ENCODE measurements at places on chromosomes 16 and 17.

DNA sequence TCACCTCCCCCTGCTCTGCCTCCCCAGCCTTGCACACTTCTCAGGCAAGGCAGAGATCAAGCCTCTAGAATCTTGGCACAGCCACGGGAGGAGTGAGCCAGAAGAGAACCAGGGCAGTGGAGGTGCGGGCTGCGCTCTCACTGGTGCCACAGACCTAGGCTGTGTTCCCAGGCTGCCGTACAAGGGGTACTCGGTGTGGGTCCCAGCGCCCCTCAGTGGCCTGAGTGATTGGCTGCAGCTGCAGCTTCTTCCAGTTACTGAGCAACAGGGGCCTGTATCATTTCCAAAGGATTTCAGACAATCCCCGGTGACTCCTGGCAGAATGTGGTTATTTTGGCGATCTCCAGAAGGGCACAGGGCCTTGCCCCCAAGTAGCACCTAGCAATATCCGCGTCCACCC lies 1852.1 kb downstream of the TP53TG3F start:
- DNase-seq, result no peak

- DNase-seq, result no peak
Measured at GRCh38 chr16:81709016-81709900, 69.8 kb upstream of the PLCG2 start.

DNA sequence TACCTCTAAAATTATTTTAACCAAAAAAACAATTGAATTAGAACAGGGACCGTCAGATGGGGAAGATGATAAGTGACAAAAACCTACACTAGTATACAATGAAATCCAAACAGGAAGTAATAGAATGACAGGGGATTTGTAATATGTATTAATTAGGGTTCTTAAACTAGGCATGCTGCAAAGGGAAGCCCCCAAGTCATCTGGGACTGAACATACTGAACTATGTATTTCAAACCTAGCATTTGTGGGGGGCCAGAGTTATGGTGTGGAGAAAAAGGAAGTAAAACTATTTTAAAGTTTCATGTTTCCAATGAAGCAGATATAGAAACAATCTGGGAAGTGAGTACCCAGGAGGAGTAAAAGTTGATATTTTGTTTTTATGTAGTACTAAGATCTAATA lies 133.2 kb upstream of the HS3ST3A1 start:
- no peak for DNase-seq

- no peak for DNase-seq
Measured at GRCh38 chr17:32688221-32688620, 188.7 kb downstream of the MYO1D start.

DNA sequence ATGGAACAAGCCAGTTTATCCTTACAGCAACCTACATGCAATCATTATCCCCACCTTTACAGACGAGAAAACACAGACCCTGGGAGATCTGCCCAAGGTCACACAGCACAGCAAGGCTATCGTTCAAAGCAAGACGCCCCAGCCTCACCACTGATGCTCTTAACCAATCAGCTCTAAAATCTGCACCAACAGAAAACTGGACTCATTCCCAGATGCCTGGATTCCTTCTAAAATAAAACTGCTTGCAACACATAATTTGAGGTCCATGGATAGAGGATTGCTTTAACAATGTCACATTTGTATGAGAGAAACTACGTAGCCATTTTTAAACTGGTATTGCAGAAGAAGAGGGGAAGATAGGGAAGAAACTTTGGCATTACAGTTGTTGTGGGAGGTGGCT lies 6.8 kb downstream of the COTL1 start:
- DNase-seq, result no peak

DNA sequence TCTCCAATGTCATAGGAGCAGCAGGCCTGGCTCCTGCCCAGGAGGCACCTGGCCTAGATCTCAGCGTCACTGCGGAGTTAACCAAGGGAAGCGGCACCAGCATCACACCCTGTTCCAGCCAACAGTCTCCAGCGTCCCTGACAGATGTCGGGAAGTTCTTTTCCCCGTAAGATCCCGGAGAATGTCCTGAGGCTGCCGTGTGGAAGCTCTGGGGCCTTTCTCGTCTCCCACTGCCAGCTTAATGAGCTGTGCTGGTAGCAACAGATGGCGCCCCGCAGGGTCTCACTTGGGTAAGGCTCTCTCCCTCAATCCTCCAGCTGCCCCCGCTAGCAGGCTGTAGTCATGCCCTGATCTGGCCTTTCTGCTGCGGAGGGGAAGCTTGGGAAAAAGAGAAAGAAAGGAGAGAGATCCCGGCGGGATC lies 57.5 kb downstream of the MARCHF10 start:
- no peak for DNase-seq

GRCh38 chr17:20998571-20999043 lies 44.2 kb downstream of the USP22 start:
- DNase-seq, result no peak

DNA sequence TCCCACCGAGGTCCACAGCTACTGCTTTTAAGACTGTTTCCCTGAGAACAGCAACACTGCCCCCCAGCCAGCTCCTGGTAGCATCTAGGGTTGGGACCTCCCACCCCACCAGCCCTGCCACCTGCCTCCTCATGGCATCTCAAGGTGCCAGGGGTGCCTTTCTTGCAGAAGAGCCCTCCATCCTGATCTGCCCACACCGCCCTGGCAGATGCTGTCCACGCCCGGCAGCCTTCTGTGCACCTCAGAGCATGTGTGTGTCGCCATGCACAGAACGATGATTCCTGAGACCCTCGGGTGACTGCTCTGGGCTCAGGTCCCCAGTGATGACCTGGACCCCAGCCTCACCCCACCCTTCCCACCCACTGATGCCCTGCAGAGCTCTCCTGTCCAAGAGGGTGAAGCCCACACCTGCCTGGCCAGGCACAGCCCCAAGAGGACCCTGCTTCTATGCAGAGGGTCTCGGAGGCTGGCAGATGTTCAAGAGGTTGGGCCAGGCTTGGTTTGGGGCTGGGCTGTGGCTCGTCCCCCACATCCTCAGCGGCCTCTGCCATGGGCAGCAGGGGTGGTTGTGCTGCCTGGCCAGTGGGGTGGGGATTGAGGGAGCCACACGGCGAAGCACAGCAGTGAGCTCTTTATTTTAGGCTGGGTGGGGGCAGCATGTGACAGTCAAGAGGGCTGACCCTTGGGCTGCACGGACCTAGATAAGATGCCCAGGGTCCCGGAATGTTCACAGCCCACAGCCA lies 5.2 kb upstream of the SPATA2L start:
- DNase-seq, result no peak

- no peak for DNase-seq
Measured at GRCh38 chr16:85491058-85491771, 121.9 kb upstream of the GSE1 start.

DNA sequence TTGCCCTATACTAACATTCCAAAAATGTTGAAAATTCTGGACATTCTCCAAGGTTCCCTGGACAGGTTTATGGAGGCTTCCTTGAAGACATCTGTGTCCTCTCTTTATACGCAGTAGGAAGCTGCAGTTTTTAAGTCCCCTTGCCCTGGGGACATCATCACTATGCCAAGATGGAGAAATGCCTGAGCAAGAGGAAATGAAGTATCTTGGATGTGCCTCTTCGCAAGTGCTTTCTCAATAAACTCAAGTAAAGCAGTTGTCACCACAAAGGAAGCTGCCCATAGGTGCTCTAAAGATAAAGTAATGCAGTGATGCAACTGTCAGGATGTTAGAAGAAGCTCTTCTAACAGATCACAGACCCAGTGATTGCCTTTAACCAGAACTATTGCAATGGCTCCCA lies 71.0 kb downstream of the CDYL2 start:
- DNase-seq, result no peak

GRCh38 chr17:11487469-11487868 lies 110.8 kb upstream of the DNAH9 start:
- no peak for DNase-seq

DNA sequence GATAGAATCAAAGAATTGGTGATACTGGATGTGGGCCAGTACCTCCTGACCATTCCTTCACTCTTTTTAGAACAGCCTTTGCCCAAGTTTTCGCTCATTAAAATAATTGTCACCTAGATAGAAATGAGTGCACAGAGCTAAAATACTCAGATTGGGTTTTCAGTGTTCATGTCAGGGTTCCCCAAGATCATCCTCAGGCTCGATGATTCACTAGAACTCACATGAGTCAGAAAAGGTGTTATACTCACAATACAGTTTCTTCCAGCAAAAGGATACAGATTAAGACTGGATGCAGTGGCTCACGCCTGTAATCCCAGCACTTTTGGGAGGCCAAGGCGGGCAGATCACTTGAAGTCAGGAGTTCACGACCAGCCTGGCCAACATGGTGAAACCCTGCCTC lies 19.9 kb downstream of the ERCC4 start:
- DNase-seq, result no peak

DNA sequence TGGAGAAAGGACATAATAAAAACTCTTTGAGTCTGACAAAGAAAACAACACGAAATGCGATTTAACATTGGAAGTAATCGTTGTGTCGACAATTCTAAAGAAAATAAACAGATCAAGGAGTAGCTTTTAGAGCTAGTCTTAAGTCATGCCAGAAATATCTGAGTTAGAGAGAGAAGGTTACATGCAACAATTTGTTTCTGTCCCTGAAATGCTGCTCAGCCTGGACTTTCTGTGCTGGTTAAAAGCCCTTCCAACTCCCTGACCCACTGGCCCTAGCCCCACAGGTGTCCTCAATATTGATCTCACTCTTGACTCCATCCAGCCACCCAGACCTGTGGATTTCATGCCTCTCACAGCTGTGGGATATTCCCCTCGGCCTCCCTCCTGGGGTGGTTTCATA lies 33.2 kb upstream of the TEX2 start:
- no peak for DNase-seq

DNA sequence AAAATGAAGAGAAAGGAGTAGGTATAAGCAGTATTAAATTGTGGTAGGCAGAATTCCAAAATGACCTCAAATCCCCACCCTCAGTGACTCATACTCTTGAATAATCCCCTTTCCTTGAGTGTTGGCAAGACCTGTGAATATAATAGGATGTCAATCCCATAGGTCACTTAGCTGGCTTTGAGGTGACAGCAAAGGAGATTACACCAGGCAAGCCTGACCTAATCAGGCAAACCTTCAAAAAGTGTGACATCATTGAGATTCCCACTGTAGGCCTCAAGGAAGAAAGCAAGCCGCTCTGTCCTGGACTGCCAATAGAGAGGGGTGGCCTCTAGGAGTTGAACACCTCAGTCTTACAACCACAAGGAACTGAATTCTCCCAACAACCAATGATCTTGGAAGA lies 535.2 kb downstream of the RBFOX1 start:
- no peak for DNase-seq

DNA sequence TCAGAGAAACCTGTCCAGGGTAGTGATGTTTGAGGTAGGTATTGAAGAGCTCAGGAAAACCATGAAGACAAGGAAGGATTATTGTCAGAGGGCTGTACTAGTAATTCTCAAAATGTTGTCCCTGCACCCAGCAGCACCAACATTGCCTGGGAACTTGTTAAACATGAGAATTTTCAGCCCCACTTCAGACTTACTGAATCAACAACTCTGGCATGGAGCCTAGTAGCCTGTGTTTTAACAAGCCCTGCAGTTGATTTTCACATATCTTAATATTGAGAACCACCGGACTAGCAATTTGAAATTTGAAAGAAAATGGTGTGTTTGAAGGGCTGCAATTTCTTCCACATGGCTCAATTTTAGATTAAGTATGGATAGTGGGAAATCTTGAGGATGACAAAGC lies 2.8 kb upstream of the KIF2B start:
- DNase-seq, result no peak

GRCh38 chr17:27264068-27264812 lies 29.7 kb upstream of the WSB1 start:
- no peak for DNase-seq

DNA sequence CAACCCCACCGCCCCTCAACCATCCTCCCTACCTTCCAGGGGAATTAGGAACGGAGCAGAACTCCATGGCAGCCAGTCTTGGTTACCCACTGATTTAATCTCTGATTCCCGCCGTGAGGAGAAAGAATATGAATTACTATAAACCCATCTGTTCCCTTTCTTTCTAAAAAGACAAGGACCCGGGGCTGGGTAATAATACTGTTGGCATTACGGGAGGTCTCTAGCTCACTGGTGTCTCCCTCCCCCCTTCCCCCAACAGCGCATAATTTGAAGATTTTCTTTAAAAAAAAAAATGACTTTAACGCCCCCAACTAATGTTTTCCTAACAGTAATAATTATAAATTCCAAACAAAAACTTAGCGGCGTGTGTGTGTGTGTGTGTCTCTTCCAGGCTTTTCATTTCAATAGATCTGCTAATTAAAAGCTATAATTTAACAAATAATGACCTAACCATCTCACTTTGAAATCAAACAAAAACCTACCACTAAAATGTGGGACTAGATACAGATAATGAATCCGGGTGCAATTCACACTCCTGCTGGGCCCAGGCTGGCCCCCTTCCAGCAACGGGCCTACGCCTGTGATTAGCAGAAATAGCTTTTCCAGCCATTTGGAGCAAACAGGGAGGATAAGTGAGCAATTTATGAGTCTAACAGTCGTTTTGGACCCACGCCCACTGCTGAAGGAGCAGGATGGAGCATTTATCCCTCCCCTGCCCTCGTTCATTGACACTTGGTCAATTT lies 18.2 kb upstream of the BHLHA9 start:
- no peak for DNase-seq

DNA sequence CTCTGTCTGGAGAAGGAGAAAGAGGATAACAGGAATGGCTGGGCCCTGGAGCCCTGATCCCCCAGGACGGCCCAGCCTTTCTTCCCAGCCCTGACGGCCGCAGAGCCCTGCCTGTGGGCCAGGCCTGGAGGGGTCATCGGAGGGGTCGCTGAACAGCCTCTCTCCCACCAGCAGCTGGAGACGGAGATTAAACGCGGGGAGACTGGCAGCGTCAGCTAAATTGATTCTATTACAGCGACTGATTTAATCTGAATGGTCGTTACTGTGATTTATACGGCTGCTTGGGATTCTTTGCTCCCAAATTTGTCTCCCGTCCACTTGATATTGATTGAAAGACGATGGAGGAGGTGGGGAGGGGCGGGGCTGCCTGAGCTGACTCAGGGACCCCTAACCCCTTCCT lies 7.1 kb upstream of the CDH15 start:
- no peak for DNase-seq

DNA sequence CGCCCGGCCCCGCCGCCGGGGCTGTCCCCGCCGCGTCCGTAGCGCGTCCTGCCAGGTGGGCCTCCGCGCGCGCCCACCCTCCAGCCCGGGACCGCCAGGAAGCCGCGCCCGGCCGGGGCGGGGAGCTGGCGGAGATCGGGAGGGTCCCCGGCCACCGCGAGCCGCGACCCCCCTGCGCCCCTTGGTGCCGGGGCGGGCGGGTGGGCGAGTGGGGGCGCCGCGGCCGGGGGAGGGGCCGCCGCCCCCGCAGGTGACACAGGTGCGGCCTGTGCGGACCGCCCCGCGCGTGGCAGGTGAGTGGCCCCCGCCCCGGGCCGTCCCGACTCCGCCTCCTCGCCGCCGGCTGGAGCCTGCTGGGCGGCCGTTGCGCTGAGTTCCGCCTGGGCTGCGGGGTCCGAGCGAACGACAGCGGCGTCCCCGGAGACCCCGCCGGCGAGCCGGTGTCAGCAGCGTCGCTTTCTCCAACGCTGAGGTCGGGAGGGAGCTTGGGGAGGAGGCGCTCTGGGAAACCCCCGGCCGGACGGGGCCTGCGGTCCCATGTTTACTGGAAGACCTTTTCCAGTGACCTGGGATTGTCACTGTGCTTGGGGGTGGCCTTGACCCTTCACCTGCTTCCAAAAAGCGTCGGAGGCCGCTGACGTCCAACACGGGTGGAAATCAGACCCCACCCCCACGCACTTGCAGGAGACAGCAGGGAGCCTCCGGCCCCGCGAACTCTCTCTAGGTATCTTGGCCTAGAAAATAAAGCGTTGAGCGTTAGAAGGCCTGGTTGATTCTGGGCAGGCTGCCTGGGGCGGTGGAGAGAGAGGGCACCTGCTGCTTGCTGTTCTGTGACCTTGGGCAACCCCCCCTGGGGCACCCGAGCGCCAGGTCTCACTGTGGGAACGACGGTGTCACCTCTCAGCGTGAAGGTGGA lies 542 bp downstream of the KLHL36 start:
- peak; percentile 29 for DNase-seq
